ENCODE measurements at places on chromosomes 1 and 21. TPM values are rescaled to one million over a fixed set of nuclear protein-coding genes. Genes with fewer than 3 reads are reported as not detected.

Gene SPRR2B
- not detected for total RNA-seq

Gene HES3
- total RNA-seq, result not detected

Gene CLCNKA
- total RNA-seq, result not detected

Gene ADAMTS5
- total RNA-seq, result 1.1 TPM

Gene AGO4
- total RNA-seq, result 8.6 TPM

Gene OR2L13
- total RNA-seq, result not detected

Gene PCAT6
- 0.56 TPM for total RNA-seq

Gene MAGOH
- total RNA-seq, result 3.8 TPM

Gene FAM89A
- 6.8 TPM for total RNA-seq

Gene DAP3
- total RNA-seq, result 48.6 TPM

Gene SIPA1L2
- total RNA-seq, result 11.9 TPM

Gene FOXD3
- total RNA-seq, result not detected

Gene GPR161
- total RNA-seq, result 11.1 TPM

Gene ASCL5
- total RNA-seq, result not detected

Gene PAX7
- not detected for total RNA-seq

Gene HFM1
- total RNA-seq, result 0.83 TPM

Gene SELENBP1
- 21.1 TPM for total RNA-seq

Gene PCBP3
- total RNA-seq, result 2.5 TPM

Gene KIF26B
- total RNA-seq, result 0.83 TPM

Gene TMEM82
- not detected for total RNA-seq

Gene CD101
- not detected for total RNA-seq

Gene DIO1
- not detected for total RNA-seq

Gene SFN
- total RNA-seq, result 0.18 TPM

Data from IMR-90 (cell line).